AG10803 (cell line): ENCODE measurements at places on chromosomes 7 and 10.

GRCh38 chr10:95832216-95833041 lies 75.3 kb upstream of the CC2D2B start:
- no peak for DNase-seq

GRCh38 chr7:157851501-157852067 lies 514.8 kb downstream of the DNAJB6 start:
- DNase-seq = no peak

DNA sequence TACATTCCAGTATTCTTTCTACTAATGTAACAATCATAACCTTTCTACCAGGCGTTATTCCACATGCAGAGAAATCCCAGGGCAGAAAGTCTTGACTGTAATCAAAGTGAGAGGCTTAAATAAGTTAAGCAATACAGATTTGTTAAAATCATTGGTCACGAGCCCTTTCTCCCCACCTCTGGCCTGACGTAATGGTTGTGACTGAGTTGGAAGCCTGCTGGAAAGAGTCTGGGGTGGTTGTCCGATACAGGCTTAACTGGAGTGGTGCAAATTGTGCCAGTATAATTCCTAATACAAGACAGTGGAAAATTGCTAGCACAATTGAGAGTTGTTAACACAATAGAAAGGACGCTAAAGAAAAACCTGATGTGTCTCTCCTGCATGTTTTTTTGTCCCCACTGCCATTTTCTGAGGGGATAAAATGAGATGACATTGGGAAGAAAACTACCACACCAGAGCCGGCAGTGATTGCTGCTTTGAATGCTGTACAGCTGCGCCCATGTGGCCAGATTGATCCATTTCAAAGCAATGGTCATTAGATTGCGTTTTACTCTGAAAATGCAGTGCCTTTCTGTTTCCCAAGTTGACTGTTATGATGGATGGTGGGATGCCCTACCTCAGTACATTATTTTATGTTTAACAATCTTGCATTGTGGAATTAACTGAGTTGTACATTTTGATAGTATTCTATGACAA lies 190.8 kb downstream of the POU6F2 start:
- DNase-seq = no peak

- no peak for DNase-seq
These were observed 66.8 kb upstream of the COL13A1 start for GRCh38 chr10:69734797-69735468.

- DNase-seq = no peak
These were observed 814 bp downstream of the HK1 start for GRCh38 chr10:69279110-69279509.

- DNase-seq = no peak
These were observed 5.7 kb downstream of the LDB3 start for GRCh38 chr10:86673827-86674581.

- no peak for DNase-seq
These were observed 50.4 kb upstream of the WNT16 start for GRCh38 chr7:121278120-121279021.
